ENCODE measurements at places on chromosomes 7 and 10.
A peak's percentile ranks its signal among the peaks of the same experiment; 100 is the strongest.

DNA sequence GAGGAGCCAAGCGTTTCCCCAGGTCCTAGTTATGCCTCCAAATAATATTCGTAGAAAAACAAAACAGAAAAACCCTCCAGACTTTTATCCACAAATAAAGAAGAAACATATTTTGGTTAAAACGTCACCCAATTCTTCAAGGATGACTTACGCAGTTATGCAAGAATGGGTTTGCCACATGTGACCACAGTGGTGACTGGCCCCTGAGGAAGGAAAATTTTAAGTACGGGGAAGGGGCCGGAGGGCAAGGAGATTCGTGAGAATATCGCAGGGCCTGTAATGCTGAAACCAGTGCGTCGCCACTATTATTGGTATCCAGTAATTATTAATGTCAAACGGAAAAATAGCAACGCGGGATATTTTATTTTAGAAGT lies 537 bp upstream of the MRPS24 start:
- DNase-seq: no peak

GRCh38 chr7:100369105-100369504 lies 4.2 kb upstream of the PILRA start:
- peak; percentile 77 for DNase-seq

DNA sequence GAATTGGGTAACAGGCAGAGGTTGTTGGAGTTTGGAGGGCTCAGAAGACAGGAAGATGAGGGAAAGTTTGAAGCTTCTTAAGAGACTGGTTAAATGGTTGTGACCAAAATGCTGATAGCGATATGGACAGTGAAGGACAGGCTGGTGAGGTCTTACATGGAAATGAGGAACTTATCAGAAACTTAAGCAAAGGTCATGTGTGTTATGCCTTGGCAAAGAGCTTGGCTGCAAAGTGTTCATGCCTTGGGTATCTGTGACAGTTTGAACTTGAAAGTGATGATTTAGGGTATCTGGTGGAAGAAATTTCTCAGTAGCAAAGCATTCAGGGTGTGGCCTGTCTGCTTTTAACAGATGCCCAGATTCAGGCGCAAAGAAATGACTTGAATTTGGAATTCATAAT lies 64.5 kb upstream of the EEPD1 start:
- no peak for DNase-seq

DNA sequence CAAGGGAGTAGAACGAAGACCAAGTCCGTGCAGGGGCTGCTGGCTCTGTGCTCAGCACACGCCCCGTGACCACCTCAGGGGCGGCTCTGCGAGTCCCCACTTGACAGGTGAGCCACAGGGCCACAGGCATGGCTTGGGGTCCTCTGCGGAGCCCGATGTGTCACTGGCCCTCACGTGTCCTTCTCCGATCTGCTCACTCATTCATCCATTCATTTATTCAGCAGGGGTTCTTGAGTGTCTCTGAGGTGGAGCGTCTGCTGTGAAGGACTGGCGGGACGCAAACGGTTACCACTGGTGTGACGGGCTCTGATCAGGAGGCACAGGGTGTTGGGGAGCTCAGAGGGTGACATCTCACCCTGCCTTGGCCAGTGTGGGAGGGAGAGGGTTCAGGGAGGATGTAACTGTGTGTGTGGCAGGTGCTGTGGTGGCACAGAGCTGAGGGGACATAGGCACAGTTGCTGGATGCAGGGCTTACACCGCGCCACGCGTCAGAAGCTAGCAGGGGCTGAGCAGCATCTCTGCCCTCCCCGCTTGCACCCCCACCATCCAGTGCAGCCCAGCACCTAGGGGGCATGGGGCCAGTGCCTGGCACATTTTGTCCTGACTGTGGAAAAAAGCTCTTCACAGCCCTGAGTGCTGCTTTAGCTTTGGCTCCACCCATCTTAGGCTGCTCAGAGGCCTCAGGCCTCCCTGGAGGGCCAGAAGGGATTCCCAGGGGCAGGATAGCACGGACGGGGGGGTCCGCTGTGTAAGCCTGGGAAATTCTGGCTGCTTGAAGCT lies 116.8 kb downstream of the LHPP start:
- no peak for DNase-seq

DNA sequence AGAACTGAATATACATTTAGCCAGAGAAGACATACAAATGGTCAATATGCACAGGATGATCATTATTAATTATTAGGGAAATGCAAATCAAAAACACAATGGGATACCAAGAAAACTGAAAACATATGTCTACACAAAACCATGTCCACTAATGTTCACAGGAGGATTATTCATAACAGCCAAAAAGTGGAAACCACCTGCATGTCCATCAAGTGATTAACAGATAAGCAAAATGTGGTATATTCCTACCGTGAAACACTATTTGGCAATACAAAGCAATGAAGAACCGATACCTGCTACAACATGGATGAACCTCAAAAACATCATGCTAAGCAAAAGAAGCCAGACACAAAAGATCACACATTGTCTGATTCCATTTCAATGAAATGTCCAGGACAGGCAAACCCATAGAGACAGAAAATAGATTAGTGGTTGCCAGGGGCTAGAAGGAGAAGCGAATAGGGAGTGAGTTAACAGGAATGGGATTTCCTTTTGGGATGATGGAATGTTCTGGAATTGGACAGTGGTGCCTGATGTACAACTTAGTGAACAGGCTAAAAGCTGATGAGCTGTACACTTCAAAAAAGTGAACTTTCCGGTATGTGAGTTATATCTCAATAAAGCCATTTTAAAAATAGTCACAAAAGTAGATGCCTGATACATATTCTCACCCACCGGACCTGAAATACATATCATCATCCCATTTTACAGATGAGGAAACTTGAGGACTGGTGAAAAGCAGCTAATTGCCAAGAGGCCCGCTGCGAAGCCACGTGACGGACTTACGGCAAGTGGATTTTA lies 33.6 kb downstream of the HIPK2 start:
- no peak for DNase-seq

- DNase-seq: no peak
These were observed 8.6 kb downstream of the TSPAN13 start for GRCh38 chr7:16762177-16762576.

- DNase-seq: peak; percentile 71
These were observed 111.3 kb upstream of the CARD11 start for GRCh38 chr7:3154881-3155494.

DNA sequence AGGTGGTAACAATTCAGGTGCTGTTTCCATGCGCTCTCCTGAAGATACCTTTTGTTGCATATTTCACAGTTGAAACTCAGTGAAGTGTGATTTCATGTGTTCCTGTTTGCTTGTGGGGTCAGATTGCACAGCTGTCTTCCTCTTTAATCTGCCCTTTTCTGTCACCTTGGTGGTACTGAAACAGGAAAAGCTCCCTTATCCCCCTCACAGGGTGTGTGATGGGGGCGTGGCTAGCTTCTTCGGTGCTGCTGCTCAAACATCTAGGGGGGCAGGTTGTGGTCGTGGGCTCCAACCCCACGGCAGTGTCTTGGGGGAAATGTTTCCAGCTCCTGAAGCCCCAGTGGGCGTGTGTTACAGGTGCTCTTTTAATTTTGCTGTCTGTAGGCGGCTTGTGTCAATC lies 107.4 kb upstream of the KLF14 start:
- DNase-seq: no peak

DNA sequence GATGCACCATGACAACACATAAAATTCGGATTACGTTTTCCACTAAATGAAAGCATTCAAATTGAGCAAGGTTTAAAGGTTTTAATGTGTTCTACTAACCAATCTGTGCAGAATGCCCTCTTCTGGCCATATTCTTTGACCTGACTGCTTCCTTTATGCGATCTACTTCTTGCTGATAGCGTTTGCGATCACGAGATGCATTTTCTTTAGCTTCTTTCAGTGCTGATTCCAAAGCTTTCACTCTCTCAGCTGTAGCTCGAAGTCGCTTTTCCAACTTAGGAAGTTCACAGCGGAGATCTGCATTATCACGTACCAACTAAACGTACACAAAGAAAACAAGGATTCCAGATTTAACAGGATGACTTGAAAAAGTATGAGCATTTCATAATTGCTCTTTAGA lies 39.2 kb downstream of the KIF5B start:
- no peak for DNase-seq

DNA sequence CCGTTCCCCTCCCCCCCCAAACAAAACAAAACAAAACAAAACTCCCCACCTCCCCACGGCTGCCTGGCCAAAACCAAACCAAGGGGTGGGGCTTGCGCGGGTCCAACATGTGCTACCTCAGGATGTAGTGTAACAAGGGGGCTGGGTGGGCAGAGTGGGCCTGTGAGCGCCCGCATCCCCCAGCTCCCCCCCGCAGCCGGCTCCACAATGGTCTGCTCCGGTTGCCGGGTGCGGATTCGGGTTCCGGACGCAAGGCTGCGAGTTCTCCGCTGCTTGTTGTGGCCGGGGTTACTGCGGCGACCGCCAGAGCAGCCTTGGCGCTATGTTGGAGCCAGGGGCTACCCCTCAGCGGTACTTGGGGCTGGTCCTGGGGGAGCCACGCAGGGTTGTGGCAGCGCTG lies 4.9 kb downstream of the C10orf143 start:
- no peak for DNase-seq

GRCh38 chr7:78576236-78576635 lies 777.7 kb downstream of the PHTF2 start:
- no peak for DNase-seq

DNA sequence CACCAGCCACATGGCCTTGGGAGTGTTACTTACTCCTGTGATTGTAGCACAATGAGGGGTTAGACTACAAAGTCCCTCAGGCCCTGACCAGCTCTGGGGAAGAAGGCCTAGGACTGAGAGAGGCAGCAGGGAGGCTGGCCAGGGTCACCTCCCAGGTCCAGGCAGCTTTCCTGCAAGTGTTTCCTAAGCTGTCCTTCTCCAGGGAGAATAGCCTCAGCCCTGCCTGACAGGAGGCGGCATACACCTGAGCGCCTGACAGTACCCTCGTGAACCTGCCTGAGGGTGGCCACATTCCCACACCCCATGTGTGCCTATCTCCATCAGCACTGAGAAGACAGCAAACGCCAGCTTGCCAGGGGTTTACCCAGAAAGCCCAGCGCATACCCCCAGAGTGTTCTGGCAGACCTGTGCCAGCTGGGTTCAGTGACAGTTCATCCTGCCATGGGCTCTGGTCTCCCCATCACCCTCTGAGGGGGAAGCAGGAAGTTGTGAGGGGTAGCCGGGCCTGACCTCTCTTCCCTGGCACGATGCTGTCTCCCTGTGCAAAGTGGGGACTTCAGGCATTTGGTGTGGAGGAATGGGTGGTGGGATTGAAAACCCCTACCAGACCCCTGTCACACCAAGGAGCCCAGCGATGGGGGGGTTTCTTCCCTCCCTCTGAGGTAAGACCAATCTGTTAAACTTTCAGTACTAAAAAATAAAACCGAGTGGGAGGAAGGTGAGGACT lies 56.3 kb upstream of the CAMK2B start:
- no peak for DNase-seq

- DNase-seq: no peak
These were observed 83.1 kb downstream of the FZD1 start for GRCh38 chr7:91347290-91347689.

GRCh38 chr7:131508754-131509486 lies 47.5 kb downstream of the PODXL start:
- DNase-seq: no peak

DNA sequence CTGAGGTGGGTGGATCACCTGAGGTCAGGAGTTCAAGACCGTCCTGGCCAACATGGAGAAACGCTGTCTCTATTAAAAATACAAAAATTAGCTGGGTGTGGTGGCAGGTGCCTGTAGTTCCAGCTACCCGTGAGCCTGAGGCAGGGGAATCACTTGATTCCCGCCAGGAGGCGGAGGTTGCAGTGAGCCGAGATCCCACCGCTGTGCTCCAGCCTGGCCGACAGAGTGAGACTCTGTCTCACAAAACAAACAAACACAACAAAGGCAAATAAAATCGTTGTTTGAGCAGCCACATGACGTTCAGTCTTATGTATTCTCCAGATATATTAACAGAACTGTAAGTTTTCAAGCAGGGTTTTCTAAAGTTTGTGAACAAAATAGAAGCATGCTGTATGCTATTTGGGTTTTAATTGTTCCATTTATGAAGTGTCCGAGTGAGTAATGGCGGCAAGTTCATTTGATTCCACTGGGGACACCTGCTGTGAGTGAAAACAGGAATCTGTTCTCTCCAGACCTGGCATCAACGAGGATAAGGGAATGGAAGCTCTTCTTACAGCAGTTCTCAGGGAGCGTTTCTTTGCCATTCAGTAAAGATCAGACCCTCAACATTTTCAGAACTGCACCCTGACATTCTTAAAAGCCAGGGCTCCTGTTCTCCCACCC lies 122.5 kb upstream of the PITRM1 start:
- no peak for DNase-seq

DNA sequence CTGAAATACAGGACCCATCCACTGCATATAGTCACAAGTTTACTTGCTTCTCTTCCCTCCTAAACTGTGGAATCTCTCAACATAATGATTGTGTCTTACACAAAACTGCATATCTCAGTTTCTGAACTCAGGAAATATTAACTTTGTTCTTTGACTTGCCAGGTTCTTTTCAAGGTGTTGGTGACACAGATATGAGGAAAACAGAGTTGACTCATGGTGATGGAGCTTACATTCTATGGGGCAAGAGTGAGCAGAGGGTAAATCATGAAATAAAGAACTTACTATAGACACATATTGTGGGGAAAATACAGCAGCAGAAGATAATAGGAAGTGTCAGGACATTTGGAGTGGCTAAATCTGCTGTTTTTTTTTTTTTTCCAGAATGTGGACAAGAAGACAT lies 72.5 kb upstream of the IGFBP3 start:
- DNase-seq: no peak

DNA sequence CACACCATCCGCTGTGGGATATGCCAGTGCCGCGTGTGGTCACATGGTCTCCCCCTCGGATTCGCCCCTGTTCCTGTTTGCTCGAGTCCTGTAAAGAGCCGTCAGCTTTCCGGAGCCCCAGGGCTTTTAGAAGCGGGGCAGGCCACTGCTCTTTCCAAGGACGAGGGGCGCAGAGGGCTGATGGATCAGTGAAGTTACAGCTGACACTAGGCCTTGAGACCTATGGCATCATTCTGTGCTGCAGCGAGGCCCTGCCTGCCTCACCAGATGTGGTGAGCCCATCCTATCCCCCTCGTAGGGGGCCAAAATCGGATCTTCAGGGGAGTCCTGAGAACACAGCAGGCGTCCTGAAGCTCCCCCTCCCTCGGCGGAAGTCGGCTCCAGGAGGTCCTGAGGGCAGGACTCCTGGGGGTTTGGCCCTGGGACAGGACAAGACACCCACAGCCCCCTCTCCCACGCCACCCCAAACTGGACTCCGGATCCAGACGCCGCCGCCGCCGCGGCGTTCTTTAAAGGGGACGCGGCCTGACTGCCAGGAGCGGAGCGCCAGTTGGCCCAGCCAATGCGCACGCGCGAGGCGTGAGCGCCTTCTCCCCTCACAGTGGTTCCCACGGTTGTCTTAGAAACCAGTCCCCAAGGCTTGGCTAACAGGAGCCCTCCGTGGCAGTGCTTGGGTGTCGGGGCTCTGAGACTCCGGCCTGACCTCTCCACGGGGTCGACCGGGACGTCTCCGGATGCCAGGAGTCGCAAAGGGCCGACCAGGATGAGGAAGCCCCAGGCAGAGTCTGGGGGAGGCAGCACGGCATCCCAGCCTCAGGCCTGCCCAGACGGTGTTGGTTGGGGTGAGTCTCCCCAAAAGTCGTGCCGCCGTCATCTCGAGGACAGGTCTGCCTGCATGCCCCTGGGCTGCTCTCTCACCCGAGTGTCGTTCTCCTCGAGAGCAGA lies 371.7 kb downstream of the ZNF716 start:
- no peak for DNase-seq
